Activated CD4-positive, alpha-beta T cell treated with anti-CD3 and anti-CD28 coated beads for 24 hours (primary cell): ENCODE measurements at places on chromosomes 1 and 21.

DNA sequence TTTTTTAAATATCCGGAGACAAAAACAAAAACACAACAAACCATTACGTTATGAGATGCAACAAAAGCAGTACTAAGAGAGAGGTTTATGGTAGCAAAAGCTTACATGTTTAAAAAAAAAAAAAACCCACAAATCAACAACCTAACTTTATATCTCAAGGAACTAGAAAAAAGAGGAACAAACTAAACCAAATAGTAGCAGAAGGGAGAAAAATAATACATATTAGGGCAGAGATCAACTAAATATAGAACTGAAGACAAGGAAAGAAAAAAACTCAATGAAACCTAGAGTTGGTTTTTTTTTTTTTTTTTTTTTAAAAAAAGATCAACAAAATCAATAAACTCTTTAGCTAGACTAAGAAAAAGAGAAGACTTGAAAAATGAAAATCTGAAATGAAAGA, 34.9 kb downstream of the ZNF644 start:
- DNase-seq, result no peak

DNA sequence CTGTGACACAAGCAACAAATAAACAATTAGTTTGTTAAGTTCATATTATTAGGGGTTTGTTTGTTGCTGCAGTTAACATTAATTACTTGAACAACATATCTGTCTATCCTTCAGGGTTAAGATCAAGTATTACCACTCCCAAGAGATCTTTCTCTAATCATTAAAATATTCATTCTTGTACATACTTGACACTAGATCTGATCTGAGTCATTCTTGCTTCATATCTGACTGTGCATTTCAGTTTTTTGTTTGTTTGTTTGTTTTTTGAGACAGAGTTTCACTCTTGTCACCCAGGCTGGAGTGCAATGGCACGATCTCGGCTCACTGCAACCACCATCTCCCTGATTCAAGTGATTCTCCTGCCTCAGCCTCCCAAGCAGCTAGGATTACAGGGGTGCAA, 613.3 kb upstream of the PLXNA2 start:
- no peak for DNase-seq

DNA sequence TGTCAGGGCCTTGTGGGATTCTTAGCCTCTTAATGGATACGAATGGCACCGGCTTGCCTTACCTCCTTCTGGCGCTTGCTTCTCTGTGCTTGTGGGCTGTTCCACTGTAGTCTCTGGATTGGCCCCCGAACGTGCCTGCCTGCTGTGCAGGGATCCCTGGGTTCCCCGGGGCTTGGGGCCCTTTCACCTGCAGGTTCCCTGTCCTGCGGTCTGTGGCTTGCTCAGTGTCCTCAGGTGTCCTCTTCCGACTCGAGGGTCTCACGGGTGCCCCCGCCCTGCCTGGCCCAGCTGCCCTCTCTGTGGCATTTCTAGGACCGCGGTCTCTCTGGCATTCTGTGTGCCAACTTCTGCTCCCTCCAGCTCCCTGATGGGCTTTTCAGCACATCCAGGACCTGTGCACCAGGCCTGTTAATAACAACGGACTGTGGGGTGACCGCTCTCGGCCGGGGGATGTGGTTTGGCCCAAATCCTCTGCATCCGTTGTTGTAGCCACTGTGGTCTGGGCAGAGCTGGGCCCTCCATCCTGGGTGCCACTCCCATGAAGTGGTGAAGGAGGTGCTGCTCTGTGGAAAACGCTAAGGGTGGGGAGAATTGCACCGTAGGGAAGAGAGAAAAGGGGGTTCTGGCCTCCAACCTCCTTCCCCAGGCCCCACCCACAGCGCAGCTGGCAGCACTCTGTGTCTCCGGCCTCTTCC, 12.4 kb downstream of the COL18A1 start:
- DNase-seq, result no peak

DNA sequence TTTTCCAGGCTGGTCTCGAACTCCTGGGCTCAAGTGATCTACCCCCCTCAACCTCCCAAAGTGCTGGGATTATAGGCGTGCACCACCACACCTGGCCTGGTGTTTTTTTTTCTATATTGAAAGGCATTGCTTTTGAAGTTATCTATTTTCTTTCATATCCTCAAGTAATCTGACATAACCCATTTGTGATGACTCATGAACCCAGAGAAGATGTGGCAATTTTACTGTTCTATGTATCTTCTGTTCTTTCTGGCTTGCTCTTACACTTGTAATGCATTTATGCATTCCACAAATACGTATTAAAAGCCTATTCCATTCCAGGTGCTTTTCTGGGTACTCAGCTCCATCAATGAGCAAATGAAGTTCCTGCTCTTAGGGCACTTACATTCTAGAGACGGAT, 29.9 kb upstream of the ERRFI1 start:
- DNase-seq, result no peak

GRCh38 chr1:203048555-203049051, 22.3 kb downstream of the PPFIA4 start:
- no peak for DNase-seq

DNA sequence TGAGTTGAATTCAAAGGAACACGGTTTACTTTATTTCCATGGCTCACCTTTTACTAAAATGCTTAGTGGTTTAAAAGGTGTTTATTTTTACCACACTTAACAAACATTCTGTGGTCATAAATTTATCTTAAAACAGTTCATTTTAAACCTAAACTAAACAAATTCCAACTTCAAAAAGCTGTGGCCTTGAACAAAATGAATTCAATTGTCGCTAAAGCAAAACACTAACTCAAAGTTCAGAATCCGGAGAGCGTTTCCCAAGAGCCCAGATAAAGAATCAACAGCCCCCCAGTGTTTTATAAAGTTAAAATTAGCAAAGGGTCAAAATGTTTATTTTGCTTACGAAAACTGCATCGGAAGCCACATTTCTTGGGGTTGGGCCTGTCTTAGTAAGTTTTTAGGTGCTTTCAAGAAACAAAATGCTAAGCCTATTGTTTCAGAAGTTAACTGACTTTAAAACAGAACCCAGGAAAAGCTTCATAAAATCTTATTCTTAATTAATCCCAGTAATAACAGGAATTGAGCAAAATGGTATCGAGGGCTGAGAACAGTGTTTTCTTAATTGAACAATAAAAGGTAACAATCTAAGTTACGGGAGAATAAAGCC, 1.3 kb downstream of the PUM1 start:
- DNase-seq, result no peak

DNA sequence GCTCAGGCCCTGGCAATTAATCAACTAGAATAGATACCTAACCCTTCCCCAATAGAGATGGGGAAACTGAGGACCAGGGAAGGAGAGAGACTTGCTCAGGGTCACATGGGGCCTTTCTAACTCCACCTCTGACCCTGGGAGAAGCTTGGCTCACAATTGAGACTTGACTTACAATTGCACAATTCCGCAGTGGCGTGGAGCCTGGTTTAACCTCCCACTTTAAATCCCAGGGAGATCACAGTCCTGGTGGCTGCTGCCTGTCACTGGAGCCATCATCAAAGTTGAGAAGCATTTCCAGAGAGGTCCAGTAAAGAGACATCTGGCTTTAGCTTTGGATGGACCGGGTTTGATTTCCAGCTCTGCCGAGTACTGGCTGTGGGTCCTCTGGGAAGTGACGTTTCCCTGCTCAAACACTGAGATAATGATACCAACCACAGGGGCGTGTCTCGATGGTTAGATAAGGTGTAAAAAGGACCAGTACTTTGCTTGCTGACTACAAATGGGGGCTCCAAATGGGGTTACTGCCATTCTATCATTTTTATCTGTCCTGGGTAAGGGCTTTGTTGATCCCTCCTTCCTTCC, 39.3 kb downstream of the TRIM62 start:
- no peak for DNase-seq

- no peak for DNase-seq
Observed at GRCh38 chr1:92399076-92399475, 87.6 kb downstream of the GFI1 start.

GRCh38 chr1:6278263-6278662, 17.4 kb upstream of the GPR153 start:
- no peak for DNase-seq

GRCh38 chr1:16905110-16905867, 9.5 kb downstream of the RNU1-2 start:
- peak; percentile 37 for DNase-seq

DNA sequence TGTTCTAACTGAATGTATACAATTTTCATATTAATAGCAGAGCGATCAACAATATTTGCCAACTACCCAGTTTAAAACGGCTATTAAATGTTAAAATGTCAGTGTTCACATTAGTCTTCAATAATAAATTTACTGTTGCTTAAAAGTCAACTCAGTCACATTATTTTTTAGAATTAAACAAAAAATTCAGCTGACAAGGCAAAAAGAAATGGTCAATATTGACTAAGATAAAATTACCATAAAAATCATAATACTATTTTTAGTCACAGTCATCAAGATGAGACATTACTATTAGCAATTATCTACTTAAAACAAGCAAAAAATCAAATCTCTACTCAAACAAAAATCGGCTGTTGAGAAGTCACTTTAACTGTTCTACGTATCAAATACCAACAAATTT, 1.5 kb downstream of the ANKRD13C start:
- no peak for DNase-seq

GRCh38 chr1:77484926-77485325, 197.5 kb downstream of the ZZZ3 start:
- no peak for DNase-seq

DNA sequence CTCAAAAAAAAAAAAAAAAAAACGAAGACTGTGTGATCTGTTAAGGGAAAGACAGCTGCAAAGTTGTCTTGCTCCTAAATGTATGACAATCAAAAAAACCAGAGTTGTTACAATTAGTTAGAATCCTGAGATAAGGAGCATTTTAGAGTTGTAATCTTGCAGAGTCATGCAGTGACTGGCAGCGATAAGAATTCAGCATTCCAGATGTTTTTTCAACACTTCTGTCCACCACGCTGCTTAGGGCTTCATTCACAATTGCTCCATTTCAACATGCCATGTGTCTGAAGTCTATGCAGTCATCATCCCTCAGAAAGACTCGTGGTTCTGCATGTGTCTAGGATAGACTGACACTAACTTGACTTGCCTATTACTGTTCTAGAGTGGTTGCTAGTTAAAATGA, 102.4 kb upstream of the BACE2 start:
- DNase-seq, result no peak

DNA sequence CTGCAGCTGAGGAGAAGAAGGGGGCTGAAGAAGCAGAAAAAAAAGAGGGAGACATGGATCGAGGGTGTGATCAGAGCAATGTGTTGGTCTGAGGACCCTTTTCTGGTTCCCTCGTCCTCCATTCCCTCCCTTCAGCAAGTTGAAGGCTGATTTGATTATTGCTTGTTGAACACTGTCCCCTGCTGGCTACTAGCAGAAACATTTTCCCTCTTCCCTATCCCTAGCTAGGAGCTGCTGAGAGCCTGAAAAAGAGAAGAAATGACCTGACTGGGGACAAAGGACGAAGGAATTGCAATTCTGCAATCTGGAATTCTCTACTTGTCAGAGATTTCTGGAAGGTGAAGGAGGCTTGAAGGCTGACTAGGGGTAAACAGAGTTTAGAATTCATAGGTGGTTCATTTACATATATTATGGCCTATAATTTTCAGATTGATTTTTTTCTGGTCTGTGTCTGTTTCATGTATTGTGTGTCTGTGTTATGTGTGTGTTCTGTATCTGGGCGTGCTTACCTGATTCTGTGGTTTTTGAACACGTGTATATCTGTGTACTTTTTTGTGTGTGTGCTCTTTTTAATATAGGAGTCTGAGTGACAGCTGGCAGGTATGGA, 9.8 kb downstream of the NHLH1 start:
- peak; percentile 7 for DNase-seq

DNA sequence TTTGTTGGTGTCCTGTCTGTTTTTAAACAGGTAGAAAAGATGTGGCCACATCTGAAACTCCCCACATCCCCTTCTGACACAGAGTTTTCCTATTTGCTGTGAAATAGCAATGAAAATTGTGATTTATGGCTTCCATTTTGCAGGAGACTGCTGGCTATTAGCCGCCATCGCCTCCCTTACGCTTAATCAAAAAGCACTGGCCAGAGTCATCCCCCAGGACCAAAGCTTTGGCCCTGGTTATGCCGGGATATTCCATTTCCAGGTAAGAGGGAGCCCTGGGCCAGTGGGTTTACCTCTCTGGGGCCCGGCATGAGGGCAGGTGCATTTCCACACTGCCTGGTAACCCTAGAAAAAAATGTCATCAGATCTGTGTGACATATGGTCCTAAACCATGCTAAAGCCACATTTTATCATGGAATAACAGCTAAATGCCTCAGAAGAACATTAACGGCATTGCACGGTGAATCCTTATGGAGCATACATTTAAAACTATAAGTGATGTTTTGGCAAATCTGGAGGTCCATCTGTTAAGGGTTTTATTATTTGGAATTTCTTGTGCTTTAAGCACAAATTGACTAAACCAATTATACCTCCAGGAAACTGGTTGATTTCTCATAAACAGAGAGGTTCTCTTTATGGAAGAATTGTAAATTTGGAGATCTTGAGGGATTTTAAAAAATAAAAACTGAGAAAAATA, 12.3 kb downstream of the CAPN9 start:
- no peak for DNase-seq

DNA sequence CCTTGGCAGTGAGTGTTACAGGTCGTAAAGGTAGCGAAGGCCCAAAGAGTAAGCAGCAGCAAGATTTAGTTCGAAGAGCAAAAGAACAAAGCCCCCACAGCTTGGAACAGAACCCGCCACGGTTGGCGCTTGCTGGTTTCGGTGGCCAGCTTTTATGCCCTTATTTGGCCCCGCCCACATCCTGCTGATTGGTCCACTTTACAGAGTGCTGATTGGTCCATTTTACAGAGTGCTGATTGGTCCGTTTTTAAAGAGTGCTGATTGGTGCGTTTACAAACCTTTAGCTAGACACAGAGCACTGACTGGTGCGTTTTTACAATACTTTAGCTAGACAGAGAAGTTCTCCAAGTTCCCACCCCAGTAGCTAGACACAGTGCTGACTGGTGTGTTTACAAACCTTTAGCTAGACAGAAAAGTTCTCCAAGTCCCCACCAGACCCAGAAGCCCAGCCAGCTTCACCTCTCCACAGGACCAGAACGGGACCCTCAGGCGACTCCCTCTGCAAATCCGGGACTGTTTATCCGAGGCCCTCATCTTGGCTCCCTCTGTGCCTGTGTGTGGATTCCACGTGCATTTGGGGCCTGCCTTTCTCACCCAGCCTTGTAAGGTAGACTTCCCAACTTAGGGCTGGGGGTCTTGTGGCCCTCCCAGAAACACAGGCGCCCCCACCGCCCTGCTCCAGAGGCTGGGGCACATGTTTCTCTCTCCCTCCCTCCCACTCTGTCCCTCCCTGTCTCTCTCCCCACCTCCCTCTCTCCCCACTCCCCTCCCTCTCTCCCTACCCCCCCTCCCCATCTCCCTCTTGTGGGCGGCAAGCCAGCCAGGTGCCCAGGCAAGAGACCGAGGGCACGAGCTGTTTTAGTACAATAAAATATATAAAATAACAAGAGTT, 12.6 kb downstream of the FTCD start:
- DNase-seq, result no peak

DNA sequence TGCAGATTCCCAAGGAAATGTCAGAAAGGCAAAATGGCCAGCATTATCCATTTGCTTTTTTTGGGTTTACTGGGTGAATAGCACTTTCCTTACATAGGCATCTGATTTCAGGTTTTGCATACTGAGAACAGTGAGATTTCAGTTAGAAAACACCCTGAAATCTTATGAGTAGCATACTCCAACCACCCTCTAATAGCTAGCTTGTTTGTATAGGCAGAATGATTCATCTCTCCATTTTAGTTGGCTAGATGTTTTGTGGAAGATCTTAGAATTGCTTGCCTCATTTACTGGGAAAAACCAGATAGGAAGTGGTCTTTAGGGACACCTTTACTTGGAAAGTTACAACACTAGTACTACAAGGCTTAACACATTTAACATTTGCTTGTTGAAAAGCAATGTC, 10.4 kb downstream of the KYAT3 start:
- no peak for DNase-seq
